ENCODE measurements at places on chromosomes 5 and 9. TPM values are rescaled to one million over a fixed set of nuclear protein-coding genes. Genes with fewer than 3 reads are reported as not detected.
A peak's percentile ranks its signal among the peaks of the same experiment; 100 is the strongest.

EPB41L4B gene
- 32.1 TPM for total RNA-seq

SLCO4C1 gene
- 1.0 TPM for total RNA-seq

ANKHD1 gene
- total RNA-seq: 146 TPM

MTAP gene
- 30.5 TPM for total RNA-seq

LIFR gene
- 119 TPM for total RNA-seq

TEX48 gene
- total RNA-seq: not detected

EEIG1 gene
- 100 TPM for total RNA-seq

VPS13A gene
- total RNA-seq: 72.9 TPM

DNA sequence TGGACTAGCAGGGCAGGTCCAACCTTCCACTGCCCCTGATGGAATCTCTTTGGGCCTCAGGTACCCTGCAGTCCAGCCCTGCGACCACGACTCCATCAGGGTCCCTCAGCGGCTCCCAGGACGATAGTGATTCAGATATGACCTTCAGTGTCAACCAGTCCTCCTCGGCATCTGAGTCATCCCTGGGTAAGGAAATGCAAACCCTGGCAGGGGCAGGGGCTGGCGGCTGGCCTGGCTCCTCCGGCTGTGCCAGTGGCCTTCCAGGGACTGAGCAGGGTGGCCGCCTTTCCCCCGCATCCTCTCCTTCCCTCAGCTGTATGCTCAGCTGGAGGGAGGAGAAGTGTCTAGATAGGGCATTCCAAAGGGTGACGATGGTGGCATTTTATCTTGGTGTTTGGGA is 45.0 kb downstream of the NEURL1B start:
- no peak for DNase-seq

- no peak for DNase-seq
Measured at GRCh38 chr5:109452661-109453060, 42.9 kb upstream of the PJA2 start.

- DNase-seq: no peak
Measured at GRCh38 chr5:124371111-124371706, 375.2 kb downstream of the ZNF608 start.

DNA sequence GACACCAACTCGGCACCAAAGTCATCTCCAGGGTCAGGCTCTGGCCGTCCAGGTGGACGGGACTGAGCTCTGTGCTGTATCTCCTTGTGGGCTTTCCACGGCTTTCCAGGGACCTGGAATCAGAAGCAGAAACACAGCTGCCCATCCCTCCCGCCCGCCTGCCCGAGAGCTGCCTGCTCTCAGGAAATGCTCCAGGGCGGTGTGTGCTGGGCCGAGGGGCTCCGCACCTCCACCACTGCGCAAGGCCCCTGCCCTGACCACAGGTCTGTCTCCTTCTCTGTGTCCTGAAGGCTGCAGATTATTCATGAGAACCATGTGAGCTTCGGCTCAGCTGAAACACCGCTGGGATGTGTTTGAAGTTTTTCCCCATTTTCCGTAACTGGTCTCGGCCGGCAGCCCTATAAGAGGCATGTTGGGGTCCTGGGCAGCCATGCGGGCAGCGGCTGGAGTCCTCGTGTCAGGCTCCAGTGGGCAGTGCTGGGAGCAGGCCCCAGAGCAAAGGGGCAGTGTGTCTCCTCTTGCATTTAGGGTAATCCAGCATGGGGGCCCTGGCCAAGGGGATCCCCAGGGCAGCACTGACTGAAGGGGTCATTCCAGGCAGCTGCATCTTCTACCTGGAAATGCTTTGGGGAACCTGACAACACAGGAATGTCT is 22.8 kb downstream of the NKD2 start:
- peak; percentile 22 for DNase-seq

GRCh38 chr9:35700031-35700430 is 10.3 kb upstream of the TPM2 start:
- no peak for DNase-seq

DNA sequence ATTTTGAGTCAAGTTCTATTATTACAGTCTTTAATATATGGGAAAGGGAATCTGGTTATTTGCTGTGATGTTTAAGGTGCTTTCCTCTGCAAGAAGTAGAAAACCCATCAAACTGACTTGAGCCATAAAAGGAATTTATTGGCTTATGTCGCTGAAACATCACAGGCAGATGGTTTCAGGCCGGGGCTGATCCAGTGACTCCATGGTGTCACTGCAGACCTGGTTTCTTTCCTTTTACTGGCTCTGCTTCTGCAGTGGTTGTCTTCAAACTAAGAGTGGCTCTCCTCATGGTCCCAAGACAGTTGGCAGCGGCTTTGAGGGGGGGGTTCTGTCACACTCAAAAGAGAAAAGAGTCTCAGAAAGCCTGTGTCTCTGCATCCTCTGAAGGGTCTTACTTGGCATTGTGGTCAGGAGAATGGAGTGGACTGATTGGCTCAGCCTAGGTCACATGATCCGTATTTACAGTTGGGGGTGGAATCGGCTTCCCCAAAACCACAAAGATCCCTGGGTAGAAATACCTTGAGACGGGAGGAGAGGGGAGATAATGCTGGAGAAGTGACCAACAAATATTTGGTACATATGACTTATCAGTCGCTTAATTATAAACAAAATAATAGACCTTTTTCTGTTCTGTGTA is 106.3 kb downstream of the DAPK1 start:
- no peak for DNase-seq

GRCh38 chr9:4059437-4059836 is 240.4 kb downstream of the GLIS3 start:
- DNase-seq: no peak

- no peak for DNase-seq
Measured at GRCh38 chr5:174401793-174402192, 322.6 kb upstream of the MSX2 start.

- no peak for DNase-seq
Measured at GRCh38 chr5:140136624-140137023, 10.9 kb downstream of the IGIP start.

DNA sequence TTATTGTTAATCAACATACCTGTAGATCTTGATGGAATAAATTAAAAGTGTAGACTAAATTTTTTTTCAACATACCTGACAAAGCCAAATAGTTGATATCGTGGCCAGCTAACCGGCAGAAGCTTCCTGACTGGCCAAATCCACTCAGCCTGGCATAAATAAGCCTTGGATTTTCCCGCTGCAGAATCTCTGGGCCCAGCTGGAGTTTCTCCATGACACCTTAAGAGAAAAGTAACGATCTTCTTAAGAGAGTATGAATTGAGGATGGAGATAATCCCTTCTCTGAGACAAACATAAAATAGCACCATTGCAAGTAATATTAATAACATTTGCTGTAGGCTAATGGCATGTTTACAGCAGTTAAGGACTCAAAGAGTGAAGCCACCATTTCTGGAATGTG is 2.2 kb downstream of the AMACR start:
- no peak for DNase-seq

DNA sequence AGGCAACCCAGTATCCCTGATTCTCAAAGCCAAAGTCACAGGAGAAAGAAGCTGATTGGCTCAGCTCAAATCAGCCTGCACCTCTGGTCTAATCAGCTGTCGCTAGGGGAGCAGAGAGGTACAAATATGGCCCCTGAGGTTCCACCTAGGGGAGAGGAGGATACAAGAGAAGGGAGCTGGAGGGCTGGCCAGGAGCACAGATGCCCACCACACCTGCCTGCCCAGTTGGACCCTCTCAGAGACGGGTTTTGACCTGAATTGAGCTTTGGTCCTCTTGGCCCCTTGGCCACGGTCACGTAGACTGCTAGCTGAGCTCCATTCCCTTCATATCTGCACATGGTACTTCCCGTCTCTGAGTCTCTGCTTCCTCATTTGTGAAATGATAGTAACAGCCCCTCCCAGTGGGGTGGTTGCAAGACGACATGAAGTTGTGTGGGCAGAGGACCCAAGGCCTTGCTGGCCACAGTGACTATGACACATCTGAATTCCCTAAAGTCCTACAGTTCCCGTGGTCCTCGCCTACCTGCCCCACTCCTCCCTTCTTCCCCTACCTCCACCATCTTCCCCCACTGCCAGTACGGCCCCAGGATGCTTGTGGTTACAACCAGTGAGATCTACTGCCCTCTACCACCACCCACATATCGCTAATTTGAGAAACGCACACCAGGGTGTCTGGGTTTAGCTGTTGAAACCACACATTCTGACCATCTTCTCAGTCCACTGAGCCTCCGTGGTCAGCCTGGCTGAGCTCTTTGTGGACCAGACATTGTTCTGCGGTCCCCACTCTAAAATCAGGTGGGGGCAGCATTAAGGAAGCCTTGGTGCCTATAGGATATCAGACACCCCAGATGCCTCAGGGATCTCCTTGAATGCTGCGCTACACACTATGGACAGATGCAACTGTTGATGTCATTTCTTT is 60.3 kb upstream of the NEK6 start:
- peak; percentile 31 for DNase-seq
